ENCODE measurements at places on chromosomes 5 and 9. TPM values are rescaled to one million over a fixed set of nuclear protein-coding genes. Genes with fewer than 3 reads are reported as not detected.

Gene NOXA1
- 0.46 TPM for total RNA-seq

GRCh38 chr5:144463481-144464223, 293.0 kb downstream of the KCTD16 start:
- DNase-seq: no peak

GRCh38 chr5:79840084-79840990, 150.7 kb downstream of the CMYA5 start:
- no peak for DNase-seq

Gene CCDC152
- total RNA-seq: 4.8 TPM

DNA sequence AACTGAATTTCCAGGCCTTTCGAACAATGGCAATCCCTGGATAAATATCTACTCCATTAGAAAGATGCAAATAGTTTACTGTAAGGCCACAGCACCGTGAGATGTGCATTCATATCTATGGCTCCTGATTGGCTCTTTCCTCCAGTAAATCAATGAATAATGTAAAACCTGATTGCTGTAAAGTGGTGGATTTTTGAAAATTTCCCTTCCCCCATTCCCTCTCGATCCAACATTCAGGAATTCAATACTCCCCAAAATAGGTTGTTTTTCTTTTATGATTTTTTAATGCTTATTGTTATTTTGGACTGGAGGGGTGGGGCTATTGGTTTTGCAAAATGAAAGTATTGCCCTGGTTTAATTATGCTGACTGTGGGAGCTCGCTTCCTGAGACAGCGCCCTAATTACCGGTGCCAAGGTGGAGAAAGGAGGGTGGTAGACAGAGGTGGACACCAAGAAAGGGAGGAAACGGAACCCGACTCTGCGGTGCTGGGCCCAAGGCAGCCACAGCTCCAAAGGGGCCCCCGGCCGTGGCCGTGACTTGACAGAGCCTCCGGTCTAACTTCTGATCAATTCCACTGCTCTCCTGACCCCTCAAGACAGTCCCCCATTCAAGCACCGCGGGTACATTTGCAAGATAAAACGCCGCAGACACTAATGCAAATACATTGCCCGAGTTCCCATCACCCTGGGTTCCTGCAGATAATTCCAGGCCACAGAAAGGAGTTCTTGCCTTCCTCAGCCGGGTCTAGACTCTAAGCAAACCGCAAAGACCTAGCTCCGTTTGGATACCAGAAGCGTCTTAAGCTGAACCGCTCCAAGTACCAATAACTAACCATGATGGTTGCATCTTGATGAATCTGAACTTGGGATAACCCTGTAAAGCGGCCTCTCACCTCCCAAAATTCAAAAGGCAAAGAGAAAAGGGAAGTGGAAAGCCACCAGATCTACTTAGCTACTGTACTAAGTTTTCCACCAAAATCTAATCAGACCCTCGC, 211.2 kb downstream of the MEF2C start:
- no peak for DNase-seq

DNA sequence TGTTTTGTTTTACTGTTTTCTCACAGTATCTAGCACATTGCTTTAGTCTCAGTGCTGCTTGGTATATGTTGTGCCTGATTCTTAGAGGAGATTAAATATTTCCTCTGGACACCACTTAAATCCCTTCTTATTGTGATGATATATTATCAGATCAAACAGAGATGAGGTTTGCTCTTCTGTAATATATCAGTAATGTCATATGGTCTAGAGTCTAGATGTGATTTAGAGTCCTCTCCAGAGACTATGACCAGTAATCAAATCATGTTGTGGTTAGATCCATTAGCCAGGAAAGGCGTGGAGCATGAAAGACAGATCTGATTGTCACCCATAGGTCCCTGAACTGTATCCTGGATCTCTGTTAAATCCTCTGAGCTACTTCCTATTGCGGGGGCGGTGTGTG, 24.4 kb downstream of the CAMK4 start:
- DNase-seq: no peak

GRCh38 chr9:38037981-38038306, 31.1 kb downstream of the SHB start:
- no peak for DNase-seq

DNA sequence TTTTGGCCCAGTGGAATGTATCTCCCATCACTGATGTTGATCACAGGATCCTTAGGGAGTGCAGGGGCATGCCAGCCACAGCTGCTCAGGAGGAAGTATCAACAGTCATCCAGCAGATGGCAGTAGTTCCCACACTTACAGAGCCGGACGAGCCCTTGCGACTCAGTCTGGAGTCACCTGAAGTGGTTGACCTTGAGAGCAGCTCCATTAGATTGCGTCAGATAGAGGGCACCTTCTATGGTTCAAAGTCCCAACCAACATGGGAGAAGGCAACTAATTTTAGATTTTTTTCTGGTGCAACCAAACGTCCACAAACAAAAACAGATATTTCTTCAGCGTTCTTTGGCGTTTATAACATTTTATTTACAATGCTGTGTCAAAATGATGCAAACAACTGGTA, 124.5 kb downstream of the EGFLAM start:
- DNase-seq: peak; percentile 60

DNA sequence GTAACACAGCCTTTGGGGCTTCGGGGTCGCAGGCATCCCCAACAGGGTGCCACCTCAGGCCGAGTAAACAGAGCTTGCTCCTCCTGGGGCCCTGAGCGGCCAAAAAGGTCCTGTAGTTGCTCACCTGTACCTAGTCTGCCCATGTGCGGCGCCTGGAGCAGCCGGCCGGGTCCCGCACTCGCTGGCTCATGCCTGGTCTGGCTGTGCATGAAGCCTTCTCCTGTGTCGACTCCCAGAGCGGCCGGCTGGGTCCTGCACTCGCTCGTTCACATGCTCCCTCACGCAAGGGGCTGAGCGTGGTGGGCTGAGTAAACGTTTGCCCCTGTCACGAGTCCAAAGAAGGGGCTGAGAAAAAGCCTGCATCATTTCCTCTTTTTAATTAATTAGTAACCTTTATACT, 162.4 kb upstream of the TUT7 start:
- DNase-seq: no peak

GRCh38 chr5:158385982-158386381, 527.0 kb upstream of the CLINT1 start:
- no peak for DNase-seq

Gene CSF1R
- 0.15 TPM for total RNA-seq

DNA sequence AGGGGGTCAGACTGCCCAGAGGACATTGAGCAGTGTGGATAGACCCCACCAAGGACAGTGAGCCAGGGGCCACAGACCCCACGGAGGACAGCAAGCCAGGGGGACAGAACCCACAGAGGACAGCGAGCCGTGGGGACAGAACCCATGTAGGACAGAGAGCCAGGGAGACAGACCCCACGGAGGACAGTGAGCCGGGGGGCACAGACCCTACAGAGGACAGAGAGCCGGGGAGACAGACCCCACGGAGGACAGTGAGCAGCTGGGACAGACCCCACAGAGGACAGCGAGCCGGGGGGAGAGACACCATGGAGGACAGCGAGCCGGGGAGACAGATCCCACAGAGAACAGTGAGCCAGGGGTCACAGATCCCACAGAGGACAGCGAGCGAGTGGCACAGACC, 3.4 kb upstream of the ZDHHC11 start:
- no peak for DNase-seq

GRCh38 chr5:179128976-179129375, 68.8 kb downstream of the ZNF354C start:
- no peak for DNase-seq

- DNase-seq: no peak
Observed at GRCh38 chr5:38749861-38750260, 96.0 kb upstream of the OSMR start.

DNA sequence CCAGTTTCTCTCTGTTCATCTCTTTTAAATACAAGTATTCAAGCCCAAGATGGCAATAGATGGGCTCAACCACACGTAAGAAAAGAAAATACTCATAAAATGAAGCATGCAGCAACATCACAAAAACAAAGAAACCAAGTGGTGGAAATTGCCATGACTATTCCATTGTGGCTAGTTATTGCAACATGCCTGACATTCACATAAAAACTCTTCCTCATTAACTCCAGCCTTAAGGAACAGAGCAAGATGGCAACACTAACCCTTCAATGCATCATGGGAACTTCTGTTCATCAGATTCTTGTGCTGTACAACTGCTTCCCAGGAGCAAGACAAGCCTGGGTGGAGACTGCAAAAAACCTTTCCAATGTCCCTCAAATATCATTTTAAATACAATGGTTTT, 1.4 kb upstream of the GLIS3 start:
- no peak for DNase-seq

DNA sequence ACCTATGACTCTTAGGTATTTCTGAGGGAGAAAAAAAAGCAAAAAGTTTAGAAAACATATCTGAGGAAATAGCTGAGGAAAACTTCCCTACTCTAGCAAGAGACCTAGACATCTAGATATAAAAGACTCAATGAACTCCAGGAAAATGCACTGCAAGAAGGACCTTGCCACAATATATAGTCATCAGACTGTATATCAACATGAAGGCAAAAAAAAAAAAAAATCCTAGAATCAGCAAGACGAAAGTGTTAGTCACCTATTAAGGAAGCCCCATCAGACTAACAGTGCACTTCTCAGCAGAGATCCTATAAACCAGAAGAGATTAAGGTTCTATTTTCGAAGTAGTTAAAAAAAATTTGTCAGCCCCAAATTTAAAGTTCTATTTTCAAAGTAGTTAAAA, 166.2 kb downstream of the TMEM38B start:
- DNase-seq: no peak

DNA sequence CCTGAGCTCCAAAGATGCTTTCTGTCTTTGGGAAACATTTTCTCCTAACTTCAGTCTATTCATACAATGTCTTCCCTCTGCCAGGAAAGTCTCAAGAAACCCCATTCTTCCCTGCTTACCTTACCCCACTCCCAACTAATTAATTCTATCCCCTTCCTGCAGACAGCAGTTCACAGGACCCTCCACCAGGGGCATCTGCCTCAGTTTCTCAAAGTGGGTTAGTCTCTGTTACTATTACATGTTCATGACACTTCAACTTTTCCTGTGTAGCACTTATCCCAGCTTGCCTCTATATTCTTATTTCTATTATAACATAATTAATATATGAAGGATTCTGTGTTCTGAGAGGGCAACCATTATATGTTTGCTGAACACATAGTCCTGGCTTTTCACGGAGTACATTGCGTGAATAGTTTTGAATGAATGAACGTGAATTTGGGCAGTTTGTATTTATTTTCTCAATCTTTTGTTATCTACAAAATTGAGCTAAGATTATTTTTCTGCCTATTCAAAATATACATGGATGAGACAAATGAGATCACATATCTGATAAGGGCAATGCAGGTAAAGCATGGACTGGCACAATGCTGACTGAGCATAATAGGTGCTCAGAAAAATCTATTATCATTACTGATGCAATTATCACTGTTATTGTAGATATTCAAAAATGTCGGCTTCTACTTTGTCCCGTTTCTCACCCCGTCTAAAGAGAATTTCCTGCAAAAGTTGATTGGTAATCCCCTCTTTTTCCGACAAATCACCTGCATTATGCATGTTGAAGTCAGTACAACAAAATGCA, 341.1 kb downstream of the BRINP1 start:
- no peak for DNase-seq

- no peak for DNase-seq
Observed at GRCh38 chr5:165101709-165102108, 1596.3 kb downstream of the MAT2B start.

Gene CREBRF
- total RNA-seq: 18.7 TPM

GRCh38 chr9:136511670-136512592, 29.1 kb upstream of the SEC16A start:
- no peak for DNase-seq
